ENCODE measurements at places on chromosomes 3 and 15.
A peak's percentile ranks its signal among the peaks of the same experiment; 100 is the strongest.

GRCh38 chr3:96813134-96813819 lies 1.1 kb upstream of the EPHA6 start:
- peak; percentile 83 for DNase-seq

DNA sequence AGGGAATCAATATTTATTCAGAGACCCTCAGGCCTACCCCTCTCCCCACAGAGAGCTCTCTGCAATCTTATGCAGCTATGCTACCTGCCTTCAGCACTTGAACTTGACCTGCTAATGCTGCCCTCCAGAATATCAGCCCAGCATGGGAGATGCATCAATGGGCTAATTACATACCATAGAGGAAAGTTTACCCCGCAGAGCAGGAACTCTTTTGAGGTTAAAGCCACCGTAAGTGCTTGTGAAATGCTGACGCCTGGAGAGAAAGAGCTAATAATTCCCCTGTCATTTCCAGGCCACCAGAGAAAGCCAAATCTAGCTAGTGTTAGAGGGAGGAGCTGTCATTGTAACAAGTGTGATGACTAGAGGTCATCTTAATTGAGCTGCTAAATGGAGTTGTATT lies 127.5 kb downstream of the CHST2 start:
- no peak for DNase-seq

DNA sequence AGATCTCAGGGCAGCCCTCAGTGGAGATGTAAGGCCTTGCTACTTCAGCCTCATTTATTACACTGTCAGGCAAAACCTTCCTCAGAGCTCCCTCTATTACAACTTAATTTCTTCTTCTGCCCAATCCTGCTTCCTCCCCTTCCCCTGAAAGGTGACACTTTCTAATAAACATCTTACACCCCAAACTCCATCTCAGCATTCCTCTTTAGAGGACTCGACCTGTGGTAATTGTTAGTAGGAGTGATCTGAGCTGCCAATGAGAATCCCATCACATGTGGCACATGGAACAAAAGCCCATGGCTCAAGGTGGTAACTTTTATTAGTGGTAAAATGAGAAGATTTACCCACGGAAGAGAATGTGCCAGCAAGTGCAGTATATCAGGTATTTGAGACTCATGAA lies 29.8 kb downstream of the DTWD1 start:
- DNase-seq, result no peak

DNA sequence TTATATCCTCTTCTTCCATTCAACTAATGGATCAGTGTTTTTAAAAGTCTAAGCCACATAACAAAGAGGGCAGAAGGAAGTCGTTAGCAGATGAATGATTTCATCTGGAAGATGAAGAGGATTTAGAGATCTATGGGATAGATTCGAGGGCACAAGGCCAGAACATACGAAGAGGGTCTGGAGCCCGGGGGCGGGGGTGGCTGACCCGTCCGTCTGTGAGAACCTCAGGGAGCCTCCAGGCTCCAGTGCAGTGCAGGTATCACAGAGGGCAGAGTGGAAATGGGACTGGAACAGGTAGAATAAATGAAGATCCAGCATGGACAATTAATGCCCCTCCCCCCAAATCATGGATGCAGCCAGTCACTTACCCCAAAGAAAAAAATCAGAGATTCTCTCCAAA lies 1.5 kb upstream of the GOLGA8B start:
- no peak for DNase-seq

GRCh38 chr15:31574766-31575165 lies 248.1 kb downstream of the KLF13 start:
- no peak for DNase-seq

DNA sequence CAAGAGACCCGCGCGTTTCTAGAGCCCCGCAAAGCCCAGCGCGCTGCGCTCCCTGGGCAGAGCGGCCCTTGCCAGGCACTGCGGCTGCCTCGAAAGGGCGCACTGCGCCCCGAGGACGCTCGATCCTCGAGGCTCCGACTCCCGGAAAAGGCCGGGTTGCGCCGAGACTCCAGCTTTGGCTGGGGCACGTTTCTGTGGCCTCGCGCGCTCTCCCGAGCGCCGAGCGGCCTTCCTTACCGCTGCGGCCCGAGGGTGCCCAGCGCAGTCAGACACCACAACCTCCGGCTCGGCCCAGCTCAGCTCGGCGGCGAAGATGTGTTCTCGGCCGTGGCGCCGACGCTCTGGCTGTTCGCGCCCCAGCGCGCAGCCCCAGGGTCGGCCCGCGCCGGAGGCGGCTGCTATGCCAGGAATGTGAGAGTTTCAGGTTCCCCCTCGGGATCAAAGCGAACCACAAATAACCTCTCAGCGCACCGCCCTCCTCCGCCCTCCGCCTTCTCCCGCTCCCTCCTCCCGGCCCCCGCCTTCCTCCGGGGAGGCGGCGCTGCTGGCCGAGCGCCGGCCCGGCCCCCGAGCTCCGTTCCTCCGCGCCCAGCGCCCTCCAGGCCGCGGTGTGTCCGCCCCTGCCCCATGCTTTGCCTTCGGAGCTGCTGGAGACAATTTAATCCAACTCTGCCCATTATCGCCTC lies at the start of gene AMOTL2:
Gene AMOTL2 (minus strand): TSS at position 343 of the 686 bp plus-strand sequence. CDS start 3,014 bp downstream, outside the sequence.
- DNase-seq, result peak; percentile 96

GRCh38 chr3:10290481-10291176 lies 2.1 kb downstream of the GHRL start:
- DNase-seq, result no peak

Data from large intestine (tissue), 12 donors.